ENCODE measurements at places on chromosomes 7 and 10.

DNA sequence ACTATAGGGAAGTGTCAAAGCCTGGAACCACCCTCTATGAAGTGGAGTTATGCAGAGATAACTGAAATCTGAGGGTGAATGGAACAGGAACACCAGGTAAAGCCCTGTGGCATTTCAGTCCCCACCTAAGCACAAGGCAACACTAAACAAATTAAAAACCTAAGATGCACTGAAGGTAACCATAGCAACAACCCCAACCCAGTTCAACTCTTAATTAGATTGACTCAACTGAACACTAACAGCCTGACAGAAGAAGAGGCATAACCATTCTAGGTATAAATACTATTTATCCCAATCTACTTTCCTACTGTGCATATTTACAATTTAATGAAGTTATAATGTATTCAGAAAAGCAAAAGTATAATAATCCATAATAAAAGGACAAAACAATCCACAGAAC lies 9.2 kb upstream of the GIMAP5 start:
- DNase-seq: no peak

GRCh38 chr7:116970238-116970910 lies 17.1 kb downstream of the ST7 start:
- no peak for DNase-seq

- no peak for DNase-seq
Observed at GRCh38 chr10:88271761-88272543, 311.2 kb downstream of the RNLS start.

DNA sequence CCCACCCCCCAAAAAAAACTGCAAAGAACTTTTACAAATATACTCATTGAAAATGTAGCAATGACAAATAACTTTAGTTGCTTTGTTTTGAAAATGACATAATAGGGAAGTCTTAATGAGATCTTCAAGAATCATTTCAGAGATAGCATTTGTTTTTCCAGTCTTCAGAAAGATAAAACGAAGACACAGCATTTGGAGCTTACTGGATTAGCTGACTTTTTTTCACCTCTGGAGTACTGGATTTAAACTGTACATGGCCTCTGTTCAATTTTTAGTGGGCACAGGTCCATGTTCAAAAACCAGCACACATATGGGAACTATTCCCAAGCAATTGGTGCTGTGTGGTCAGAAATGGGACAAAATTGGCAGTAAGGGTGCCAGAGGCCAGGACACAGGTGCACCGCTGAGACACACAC lies 3.9 kb downstream of the RAB11FIP2 start:
- DNase-seq: no peak

- DNase-seq: no peak
Observed at GRCh38 chr10:31593124-31593523, 274.1 kb downstream of the ZEB1 start.

DNA sequence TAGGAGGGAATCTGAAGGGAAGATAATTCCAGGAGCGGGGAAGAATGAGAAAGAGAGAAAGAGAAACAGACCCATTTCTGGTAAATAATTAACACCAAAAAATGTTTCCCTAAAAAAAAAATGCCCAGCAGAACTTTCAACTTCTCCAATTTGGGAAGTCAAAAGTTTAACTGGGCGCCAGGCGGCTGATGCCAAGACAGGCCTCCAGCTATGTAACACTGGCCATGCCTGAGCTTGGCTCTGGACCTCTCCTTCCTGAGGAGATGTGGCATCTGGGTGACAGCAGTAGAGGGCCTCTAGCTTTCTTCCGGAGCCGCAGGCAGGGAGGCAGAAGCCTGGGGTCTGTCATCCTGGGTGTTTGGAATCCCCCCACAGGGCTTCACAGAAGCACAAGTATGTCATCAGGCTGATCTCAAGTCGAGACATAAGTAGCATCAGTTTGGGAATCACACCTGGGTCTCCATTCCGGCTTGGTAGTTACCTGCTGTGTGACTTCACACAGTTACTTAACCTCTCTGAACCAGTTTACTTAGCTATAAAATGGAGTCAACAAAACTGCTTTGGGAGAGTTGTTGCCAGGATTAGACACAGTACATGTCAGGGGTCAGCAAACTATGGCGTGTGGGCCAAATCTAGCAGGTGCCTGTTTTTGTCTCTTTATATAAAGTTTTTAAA lies 50.5 kb upstream of the TCF7L2 start:
- DNase-seq: no peak

DNA sequence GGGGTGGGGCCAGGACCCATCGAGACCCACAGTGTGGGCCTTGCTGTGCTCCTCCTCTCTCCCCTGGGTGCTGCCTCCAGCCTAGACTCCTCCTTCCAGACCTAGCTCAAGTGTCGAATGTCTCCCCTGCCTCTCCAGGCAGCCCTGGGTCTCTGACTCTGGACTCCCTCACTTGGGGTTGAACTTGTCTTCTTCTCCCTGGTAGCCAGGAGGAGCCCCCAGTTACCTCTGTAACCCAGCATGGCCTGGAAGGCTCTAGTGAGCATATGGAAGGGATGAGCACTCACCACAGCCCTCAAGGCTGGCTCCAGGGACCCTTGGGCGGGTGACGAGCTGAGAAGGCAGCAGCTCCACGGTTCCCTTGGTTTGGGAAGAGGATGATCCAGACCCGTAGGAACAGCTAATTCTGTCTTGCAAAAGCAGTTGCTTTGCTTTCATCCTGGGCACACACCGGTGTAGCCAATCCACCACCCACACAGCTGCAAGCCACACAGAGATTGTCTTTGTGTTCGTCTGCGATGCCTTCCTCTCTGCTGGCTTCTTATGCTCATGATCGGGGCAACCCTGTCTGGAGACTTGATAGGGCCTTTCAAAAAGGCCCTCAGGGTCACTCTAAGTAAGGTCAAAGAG lies 52.3 kb upstream of the ANTXRL start:
- no peak for DNase-seq
